B cell (primary cell): ENCODE measurements at places on chromosomes 6 and 20. TPM values are rescaled to one million over a fixed set of nuclear protein-coding genes. Genes with fewer than 3 reads are reported as not detected.

DNA sequence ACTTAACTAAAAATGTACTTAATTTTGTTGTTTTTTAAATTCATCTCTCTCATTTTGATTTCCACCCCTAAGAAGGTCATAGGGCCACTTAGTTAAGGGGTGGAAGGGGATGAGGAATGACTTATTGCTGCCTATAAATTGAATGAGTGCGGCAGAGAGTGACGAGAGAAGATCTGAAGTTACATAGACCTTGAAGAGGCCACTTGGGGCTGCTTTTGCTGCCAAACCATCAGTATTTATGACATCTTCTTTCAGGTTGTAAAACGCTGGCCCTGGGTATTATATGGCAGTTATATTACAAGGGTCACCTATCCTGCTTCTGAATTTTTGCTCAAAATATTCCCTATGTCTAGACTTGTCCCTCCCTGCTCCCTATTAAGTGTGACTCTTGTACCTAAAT lies 119.6 kb upstream of the RIMS1 start:
- no peak for DNase-seq

GRCh38 chr20:25296094-25297093 lies 48.5 kb downstream of the PYGB start:
- DNase-seq = peak; percentile 25

DNA sequence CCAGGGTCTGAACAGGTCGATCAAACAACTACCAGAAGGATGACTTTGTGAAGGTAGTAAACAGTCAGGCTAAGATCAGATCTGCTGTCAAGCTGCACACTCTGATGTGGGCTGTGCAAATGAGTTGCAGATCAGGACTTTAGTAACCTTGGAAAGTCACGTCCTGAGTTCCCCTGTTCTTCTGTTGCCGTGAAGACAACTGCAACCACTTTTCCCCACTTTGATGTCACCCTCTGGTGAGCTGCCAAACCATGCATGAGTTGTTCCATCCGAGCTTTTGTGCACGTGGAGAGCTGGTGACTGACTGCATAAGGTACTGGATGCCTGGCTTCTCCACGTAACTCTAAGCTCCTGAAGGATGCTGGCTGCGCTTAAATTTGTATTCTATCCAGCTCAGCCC lies 111.0 kb downstream of the CD83 start:
- no peak for DNase-seq

GRCh38 chr20:22507240-22507961 lies 77.0 kb downstream of the FOXA2 start:
- DNase-seq = no peak

- DNase-seq = no peak
These were observed 64.5 kb downstream of the THBS2 start for GRCh38 chr6:169189182-169189581.

- DNase-seq = no peak
These were observed 95.8 kb upstream of the IRAK1BP1 start for GRCh38 chr6:78771586-78771985.

Gene TGM2
- 58.8 and 60.8 TPM in 2 replicates for total RNA-seq

Gene VSTM2L
- not detected in 2 replicates for total RNA-seq
